ENCODE measurements at places on chromosomes 6 and 20. TPM values are rescaled to one million over a fixed set of nuclear protein-coding genes. Genes with fewer than 3 reads are reported as not detected.
A peak's percentile ranks its signal among the peaks of the same experiment; 100 is the strongest.

GRCh38 chr20:51218603-51219002, 195.7 kb upstream of the KCNG1 start:
- H3K27ac ChIP-seq, result no peak overlapping the region
- DNase-seq, result no peak
- H3K27me3 ChIP-seq, result no peaks in the 10 kb centered on the region
- no peaks in the 10 kb centered on the region for H3K36me3 ChIP-seq
- H3K4me1 ChIP-seq, result peaks cover 18% of the 10 kb centered on the region
- no peak overlapping the region for H3K4me3 ChIP-seq

GRCh38 chr6:43200541-43200940, 18.5 kb downstream of the CUL9 start:
- H3K4me1 ChIP-seq, result no peaks in the 10 kb centered on the region
- no peak overlapping the region for H3K27ac ChIP-seq
- H3K36me3 ChIP-seq, result peaks cover 17% of the 10 kb centered on the region
- no peaks in the 10 kb centered on the region for H3K27me3 ChIP-seq
- H3K4me3 ChIP-seq, result no peak overlapping the region

DNA sequence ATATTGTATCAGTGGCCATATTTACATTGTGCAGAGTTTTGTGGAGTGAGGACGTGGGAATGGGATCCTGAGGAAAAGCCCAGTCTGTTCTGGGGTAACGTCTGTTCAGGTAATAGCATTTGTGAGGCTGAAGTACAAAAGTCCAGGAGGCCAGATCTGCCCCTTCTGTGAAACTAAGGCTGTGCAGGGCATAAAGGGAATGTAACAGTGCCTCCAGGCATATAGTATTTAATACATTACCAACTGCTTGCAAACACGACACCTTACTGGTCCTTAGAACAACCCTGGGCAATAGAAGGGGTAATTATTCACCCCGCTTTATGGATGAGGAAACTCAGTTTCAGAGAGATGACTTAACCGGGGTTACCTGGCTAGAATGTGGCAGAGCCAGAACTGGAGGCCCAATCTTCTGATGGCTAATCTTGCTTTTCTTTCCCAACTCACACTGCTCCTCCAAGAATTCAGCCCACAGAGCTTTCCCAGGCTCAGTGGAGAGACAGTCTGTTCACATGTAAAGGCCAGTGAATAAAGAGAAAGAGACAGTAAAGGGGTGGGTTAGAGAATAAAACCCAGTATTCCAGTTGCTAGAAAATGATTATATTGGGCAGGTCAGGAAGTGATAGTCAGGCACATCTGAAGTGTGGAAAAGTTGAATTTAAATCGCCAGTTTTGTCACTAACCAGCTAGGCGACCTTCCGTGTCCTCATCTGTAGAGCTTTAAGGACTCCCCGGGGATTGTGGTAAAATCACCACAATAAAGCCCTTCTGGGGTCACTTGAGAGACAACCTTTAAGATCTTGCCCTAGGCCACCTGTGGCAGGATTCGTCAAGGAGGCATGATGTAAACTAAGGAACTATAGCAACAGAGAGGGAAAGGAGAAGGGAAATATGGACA, 280.7 kb upstream of the CITED2 start:
- peak overlapping the region; percentile 71 for H3K27ac ChIP-seq
- H3K4me3 ChIP-seq, result no peak overlapping the region
- H3K4me1 ChIP-seq, result no peaks in the 10 kb centered on the region
- no peaks in the 10 kb centered on the region for H3K36me3 ChIP-seq
- H3K27me3 ChIP-seq, result no peaks in the 10 kb centered on the region
- DNase-seq, result no peak

DNA sequence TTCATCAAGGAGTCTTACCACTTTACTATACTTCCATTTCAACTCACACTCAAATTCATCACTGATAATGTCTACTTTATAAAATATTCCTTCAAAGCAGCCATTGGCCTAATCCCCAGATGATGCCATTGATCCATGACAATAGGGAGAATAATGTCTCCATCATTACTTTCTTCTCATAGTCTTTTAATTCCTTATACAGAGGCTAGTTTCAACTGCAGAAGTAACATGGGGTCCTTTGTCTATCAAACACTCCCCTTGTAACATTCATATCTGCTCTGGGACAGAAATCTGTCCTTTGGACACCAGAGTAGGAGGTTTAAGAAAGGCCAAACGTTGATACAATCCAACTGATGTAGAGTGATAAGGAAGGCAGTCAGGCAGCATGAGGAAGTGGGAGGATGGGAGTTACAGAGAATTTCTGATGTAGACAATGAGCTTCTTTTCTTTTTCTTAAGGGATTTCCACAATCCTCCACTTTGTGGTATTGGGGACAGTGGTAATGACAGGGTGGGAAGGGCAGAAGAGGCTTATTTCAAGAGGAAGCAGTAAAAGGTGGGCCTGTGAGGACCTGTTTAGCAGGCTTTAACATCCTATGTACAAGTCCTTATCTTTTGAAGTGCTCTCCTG, 18.9 kb upstream of the HLA-DOA start:
- H3K36me3 ChIP-seq, result no peaks in the 10 kb centered on the region
- DNase-seq, result no peak
- H3K4me3 ChIP-seq, result no peak overlapping the region

- no peak overlapping the region for H3K4me3 ChIP-seq
- no peak for DNase-seq
- no peaks in the 10 kb centered on the region for H3K4me1 ChIP-seq
- no peak overlapping the region for H3K27ac ChIP-seq
- H3K36me3 ChIP-seq, result no peaks in the 10 kb centered on the region
Observed at GRCh38 chr6:43746613-43747102, 23.4 kb upstream of the VEGFA start.

GRCh38 chr20:7714549-7714948, 225.7 kb downstream of the HAO1 start:
- H3K4me1 ChIP-seq, result no peaks in the 10 kb centered on the region
- H3K27me3 ChIP-seq, result no peaks in the 10 kb centered on the region
- H3K36me3 ChIP-seq, result no peaks in the 10 kb centered on the region
- no peak overlapping the region for H3K27ac ChIP-seq
- DNase-seq, result no peak
- H3K4me3 ChIP-seq, result no peak overlapping the region

- H3K27ac ChIP-seq, result no peak overlapping the region
- H3K36me3 ChIP-seq, result no peaks in the 10 kb centered on the region
- H3K4me1 ChIP-seq, result no peaks in the 10 kb centered on the region
- no peak for DNase-seq
- H3K4me3 ChIP-seq, result no peak overlapping the region
- no peaks in the 10 kb centered on the region for H3K27me3 ChIP-seq
Observed at GRCh38 chr6:54193560-54193959, 82.3 kb downstream of the MLIP start.

DNA sequence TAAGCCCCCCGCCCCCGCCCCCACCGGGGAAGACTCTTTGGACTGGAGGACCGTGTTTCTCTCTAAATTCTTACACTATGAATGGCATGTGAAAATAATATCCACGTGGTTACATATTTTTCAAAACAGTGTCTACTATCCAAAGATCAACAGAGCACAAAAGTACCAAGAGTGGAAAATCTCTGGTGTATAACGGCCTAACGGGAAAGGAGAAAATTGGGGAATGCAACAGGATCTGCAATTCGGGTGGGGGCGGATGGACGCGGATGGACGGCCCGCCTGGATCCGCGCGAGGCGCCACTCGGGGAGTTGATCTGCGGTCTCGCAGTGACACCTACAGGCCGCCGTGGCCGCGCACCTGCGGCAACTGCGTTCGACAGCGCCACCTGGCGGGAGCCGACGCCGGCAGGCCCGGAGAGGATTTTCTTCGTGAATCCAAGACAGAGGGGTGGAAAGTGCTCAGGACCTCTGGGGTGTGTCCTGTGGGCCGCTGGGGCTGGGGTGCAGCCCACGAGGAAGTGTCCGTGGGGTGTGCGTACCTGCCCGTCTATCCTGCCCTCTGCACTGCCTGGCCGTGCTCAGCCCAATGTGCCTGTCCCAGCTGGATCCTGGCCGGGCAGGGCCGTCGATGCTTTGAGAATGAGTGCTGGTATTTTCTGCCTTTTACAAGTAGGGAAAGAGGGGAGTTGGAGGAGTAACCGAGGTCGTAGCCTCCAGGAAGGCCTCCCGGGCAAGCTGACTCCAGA, 18.6 kb downstream of the ANKRD60 start:
- no peak overlapping the region for H3K4me3 ChIP-seq
- H3K36me3 ChIP-seq, result no peaks in the 10 kb centered on the region
- H3K4me1 ChIP-seq, result peaks cover 8% of the 10 kb centered on the region
- H3K27me3 ChIP-seq, result no peaks in the 10 kb centered on the region

- H3K27me3 ChIP-seq, result no peaks in the 10 kb centered on the region
- DNase-seq, result no peak
- H3K4me3 ChIP-seq, result peak overlapping the region; percentile 86
- peak overlapping the region; percentile 95 for H3K27ac ChIP-seq
Observed at GRCh38 chr6:111872401-111873177, 663 bp downstream of the FYN start.

DNA sequence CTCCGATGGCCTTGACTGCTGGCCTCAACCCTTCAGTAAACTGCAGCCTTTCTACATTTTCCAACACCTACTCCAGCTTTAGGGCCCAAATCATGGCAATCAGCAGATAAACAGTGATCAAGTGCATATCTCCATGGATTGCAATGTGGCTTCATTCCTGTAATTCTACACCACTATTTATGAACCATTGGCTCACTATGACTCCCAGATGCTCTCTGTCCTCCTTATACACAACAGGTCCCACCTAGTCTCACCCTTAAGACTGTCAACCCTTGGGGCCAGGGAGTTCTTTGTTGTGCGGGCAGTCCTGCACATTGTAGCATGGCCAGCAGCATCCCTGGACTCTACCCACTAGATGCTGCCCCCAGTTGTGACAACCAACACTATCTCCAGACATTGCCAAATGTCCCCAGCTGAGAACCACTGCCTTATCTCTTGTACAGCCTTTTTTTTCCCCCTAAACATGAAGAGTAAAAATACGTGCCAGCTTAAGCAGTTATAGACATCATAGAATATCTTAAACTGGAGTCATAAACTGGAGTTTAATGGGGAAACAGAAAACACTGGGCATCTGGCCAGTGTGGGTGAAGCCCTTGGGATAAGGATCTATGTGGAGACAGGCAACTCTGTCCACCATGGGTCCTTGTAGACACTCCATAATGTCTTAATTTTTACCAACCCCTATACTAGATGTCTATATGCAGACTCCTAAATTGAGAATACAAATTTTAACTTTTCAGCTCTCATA, 21.1 kb downstream of the MRPL14 start:
- no peak overlapping the region for H3K4me3 ChIP-seq
- no peaks in the 10 kb centered on the region for H3K36me3 ChIP-seq
- H3K27me3 ChIP-seq, result no peaks in the 10 kb centered on the region
- no peak overlapping the region for H3K27ac ChIP-seq
- no peak for DNase-seq
- peaks cover 8% of the 10 kb centered on the region for H3K4me1 ChIP-seq

- H3K4me3 ChIP-seq, result no peak overlapping the region
- H3K27me3 ChIP-seq, result no peaks in the 10 kb centered on the region
- H3K36me3 ChIP-seq, result no peaks in the 10 kb centered on the region
- H3K27ac ChIP-seq, result no peak overlapping the region
- no peaks in the 10 kb centered on the region for H3K4me1 ChIP-seq
Observed at GRCh38 chr6:8865451-8865850, 430.1 kb upstream of the SLC35B3 start.

DNA sequence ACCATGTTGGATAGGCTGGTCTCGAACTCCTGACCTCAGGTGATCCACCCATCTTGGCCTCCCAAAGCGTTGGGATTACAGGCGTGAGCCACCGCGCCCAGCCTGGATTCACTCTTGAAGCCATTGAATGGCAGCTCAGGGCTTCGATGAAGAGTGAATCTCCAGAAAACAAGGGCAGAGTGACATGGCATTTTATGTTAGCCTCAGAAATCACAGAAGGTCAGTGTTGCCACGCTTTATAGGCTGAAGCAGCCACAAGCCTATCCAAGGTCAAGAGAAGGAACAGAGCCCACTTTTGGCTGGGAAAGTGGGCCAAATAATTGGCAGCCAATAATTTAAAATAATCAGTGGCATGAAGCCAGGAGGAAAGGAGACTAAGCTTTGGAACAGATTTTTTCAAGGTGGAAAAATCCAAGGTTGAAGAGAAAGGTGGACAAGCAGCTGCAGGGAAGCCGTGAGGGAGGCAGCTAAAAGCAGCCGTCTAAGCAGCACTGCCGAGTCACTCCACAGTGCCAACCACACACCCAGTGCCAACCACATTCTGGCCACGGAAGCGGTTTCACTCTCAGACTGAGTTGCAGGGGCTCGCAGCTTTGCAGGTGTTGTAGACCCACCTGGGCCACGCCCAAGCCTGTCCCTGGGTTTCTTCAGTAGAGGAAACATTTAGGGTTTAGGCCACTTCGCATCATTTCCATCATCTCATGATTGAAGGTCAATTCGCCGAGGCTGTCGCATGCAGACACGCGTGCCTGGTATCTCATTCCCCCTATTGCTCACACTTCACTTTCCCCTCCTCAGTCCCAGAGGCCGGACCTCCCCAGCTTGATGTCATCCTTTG, 17.4 kb upstream of the AVP start:
- DNase-seq, result no peak
- peaks cover 4% of the 10 kb centered on the region for H3K4me1 ChIP-seq
- no peak overlapping the region for H3K27ac ChIP-seq
- H3K36me3 ChIP-seq, result no peaks in the 10 kb centered on the region
- no peak overlapping the region for H3K4me3 ChIP-seq

DNA sequence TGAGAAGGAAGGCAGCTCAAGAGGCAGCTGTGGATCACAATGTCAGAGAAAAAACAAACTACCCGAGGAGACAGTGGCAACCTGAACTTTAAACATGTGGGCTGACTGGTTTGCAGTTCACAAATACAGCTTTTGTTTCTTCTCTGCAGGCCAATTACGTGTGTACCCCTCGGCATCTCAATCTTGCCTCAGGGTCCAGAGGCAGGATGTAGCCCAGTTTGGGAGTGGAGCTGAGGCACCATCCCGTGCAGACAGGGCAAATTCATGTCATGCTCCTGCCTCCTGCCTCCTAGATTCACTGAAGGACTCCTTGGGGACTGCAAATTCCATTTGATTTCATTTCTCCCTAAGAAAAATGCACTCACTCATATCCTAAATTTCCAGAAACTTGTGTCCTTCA, 94.2 kb upstream of the KCNK16 start:
- no peak overlapping the region for H3K4me3 ChIP-seq
- peaks cover under 1% of the 10 kb centered on the region for H3K4me1 ChIP-seq
- no peaks in the 10 kb centered on the region for H3K27me3 ChIP-seq
- no peak overlapping the region for H3K27ac ChIP-seq

DNA sequence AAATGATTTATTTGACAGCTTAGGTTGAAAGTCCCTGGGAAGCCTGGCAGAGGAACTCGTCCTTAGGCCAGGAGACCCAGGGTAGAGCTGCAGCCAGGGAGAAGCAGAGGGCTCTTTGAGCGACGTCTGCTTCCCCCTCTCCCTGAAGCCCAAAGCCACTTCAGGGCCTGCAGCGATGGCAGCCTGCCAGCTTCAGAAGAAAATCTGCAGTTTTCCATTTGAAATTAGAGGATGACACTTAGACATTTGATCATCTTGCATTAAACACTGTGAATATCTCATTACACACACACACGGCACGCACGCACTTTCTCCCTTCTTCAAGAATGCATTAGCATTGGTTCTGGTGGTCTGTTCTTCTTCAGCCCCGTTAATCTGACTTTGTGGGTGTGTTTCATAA, 96.5 kb downstream of the PLEKHG1 start:
- H3K27me3 ChIP-seq, result no peaks in the 10 kb centered on the region
- peak overlapping the region; percentile 5 for H3K27ac ChIP-seq
- no peak for DNase-seq

GRCh38 chr6:53961679-53962370, 149.4 kb upstream of the MLIP start:
- H3K4me3 ChIP-seq, result no peak overlapping the region
- H3K27me3 ChIP-seq, result no peaks in the 10 kb centered on the region
- no peak for DNase-seq
- H3K36me3 ChIP-seq, result no peaks in the 10 kb centered on the region
- no peaks in the 10 kb centered on the region for H3K4me1 ChIP-seq
- no peak overlapping the region for H3K27ac ChIP-seq

Gene CD93
- 6.9 TPM for total RNA-seq

Gene NFATC2
- 0.83 TPM for total RNA-seq

All from esophagus squamous epithelium (tissue), 5 donors.